ENCODE measurements at places on chromosomes 5 and 9.

DNA sequence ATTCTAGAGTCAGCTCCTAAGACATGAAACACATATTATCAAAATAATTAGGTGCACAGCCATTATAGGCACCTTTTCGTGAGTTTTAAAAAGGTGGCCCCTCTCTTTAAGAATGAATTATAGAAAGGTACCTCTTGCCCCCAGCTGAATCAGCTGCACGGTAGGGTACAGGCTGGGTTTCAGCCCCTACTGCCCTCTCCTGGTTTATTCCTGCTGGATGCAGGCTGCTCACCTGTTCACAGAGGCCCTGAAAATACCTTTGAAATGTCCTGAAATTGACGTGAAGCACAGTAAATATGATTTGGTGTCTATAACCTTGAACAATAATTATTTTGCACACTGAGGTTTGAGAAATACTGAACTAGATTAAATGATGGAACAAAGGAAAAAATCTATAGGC is 504.8 kb upstream of the SGCD start:
- no peak for DNase-seq

DNA sequence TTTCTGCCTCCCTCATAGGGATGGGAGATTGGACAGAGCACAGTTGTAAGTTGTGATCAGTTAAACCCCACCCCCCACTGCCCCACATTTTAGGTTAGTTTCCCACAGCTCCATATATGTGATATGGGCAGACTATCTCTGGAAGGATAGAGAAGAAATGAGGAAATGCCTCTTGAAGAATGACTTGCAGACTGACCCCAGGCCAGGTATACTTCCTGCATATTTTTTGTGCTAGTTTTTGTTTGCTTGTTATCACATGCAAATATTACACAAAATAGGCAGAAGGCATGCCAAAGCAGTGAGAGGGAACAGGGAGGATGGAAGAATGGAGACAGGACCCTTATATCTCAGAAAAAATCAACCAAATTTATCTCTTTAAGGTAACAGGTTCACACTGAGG is 10.1 kb upstream of the GLRX start:
- peak; percentile 61 for DNase-seq

GRCh38 chr5:120692325-120692724 is 228.2 kb downstream of the PRR16 start:
- no peak for DNase-seq

- DNase-seq = no peak
Observed at GRCh38 chr5:72860499-72860898, 44.0 kb downstream of the TNPO1 start.

GRCh38 chr9:103819936-103820335 is 274.2 kb upstream of the SMC2 start:
- DNase-seq = no peak

DNA sequence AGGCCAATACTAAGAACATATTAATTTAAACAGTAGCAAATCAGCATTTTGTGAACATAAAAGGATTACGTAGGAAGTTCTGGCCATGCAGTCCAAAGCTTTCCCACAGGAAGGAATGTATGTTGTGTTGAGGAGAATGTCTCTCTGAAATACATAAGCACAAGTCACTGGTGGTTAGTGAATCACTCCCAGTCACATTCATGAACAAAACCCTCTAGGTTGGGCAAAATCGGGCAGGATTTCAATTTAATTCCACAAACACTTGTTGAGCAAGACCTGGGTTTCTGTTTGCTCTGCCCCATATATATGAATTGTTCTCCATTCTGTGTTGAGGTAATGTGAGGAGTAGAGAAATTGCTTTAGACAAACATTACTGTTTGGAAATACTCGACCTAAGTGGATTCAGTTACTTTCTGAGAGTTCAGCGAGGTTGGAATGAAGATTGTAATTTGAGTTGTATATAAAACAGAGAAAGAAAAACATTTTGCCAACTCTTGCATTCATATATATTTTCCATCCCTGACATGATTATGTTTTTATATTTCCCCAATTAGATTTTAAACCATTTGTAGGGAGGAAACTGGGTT is 127.6 kb upstream of the RPS23 start:
- DNase-seq = peak; percentile 94

DNA sequence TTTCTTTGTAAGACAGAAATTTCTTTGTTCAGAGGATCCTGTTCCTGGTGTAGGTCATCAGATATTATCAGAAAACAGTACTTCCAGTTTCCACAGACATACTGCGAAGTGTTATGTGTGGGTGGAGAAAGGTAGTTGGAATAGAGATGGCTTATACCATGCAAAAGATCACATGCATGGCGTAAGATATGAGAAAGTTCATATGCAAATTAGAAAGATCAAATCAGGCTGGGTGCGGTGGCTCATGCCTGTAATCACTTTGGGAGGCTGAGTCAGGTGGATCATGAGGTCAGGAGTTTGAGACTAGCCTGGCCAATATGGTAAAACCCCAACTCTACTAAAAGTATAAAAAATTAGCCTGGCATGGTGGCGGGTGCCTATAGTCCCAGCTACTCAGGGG is 65.2 kb upstream of the GLIS3 start:
- no peak for DNase-seq

GRCh38 chr5:156036640-156037039 is 290.3 kb upstream of the SGCD start:
- no peak for DNase-seq

DNA sequence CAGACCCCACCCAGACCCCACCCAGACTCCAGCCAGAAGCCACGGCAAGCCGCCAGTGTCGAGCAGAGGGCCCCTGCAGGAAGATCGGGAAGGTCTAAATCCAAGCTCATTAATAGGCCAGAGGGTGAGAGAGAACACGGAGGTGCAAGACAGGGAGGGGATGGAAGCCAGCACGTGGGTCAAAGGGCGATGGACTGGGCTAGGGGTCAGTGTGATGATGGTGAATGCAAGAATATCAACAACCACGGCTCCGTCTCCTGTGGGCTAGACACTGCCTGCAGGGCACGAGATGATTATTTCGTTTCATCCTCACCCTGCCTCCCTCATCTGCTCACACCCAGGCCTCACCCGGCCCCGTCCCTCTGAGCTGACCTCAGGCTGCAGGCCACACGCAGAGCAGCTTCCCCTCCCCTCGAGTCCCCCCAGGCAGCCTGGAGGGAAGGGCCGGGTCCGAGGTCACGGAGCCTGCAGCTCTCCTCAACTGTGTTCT is 122.0 kb downstream of the COL23A1 start:
- no peak for DNase-seq

DNA sequence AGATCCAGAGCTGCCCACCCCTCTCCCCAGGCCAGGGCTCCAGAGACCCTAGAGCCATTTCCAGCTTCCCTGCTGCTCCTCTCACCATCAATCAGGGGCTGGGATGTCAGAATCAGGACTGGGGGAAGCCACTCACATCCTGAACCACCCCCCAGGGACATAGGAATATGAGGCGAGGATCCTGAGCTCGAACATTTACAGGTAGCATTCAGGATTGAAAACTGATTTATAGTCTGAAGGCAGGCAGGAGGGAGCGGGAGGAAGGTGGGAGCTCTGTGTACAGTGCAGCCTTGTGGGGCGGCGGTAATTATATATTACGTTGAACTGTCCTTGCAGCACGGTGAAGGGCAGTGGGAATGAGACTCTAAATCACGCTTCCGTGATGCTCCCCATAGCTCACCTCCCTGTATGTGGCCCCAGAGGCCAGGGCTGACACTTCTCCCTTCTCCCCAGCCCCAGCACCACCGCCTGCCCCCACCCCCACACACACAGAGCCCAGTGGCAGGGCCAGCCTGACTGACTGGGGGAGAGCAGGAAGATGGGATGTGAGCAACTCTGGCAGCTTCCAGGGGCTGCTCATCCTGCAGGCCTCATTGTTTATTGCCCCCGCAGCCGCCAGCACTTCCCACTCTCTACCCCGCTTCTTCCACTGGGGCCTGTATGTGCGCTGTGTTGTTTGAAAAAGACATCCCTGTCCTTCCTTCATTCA is 76.0 kb upstream of the HSPA9 start:
- no peak for DNase-seq

DNA sequence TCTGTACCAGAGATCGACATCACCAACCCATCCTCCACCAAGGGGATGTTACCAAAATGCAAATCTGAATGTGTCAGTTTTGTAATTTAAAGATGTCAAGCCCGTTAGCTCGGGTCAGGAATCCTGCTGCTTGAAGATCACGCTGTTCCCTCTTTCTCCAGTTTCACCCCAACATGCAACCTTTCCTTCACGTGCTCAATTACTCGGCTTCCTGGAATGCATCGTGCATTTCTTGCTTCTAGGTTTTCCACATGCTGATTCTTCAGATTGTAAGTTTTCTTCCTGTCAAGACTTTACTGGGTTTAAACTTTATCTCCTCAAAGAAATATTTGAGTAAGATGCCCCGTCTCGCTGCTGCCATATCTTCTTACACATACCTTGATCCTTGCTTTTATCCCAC is 209.5 kb upstream of the SNX2 start:
- no peak for DNase-seq

- no peak for DNase-seq
Observed at GRCh38 chr5:90293931-90294330, 115.6 kb downstream of the CETN3 start.

DNA sequence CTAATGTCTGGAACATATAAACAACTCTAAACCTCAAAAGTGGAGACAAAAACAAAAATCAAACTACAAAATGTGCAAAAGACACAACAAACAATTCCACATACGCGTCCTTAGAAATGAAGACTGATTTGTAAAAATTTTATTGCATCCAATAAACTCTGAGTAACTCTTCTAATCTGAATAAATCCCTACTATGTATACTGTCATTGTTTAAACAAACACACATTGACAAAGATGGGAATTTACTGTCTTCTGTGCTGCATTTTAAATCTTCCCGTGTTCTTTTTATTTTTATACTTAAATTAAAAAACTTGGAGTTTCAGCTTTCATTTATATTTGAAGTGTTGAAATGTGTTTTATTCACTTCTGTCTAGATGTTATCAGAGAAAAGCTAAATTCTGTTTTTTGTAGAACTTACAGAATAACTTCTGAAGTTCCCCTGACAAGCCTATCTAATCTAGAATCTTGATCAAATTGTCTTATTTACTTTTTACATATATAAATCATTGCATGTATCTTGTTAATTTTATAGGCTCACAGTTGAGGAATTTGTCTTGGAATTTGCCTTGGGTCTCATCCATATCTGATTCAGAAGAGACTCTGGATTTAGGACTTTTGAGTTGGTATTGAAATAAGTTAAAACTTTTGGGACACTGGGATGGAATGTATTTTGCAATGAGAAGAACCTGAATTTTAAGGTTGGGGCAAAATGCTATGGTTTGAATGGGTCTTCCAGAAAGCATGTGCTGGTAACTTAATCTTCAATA is 2064.4 kb upstream of the C9orf72 start:
- DNase-seq = no peak

DNA sequence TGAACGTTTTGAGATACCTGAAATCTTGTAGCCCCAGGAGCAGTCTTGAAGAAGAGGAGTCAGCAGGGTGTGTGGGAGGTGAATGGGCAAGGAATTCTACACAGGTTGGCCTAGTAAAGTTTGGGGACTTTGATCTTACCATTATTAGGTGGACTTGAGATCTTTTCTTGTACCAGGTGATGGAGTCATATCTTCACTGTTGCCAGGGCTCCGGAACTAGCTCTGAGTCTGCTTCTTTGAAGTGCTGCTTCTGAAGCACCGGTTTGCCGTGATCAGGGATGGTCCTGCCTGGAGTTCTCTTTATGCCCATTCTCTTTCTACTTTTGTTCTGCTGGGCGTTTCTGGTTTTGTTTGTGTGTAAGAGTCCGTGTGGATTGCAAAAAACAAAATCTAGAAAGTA is 27.4 kb downstream of the RCL1 start:
- DNase-seq = no peak

GRCh38 chr5:113263545-113263944 is 171.2 kb downstream of the TSSK1B start:
- DNase-seq = no peak

DNA sequence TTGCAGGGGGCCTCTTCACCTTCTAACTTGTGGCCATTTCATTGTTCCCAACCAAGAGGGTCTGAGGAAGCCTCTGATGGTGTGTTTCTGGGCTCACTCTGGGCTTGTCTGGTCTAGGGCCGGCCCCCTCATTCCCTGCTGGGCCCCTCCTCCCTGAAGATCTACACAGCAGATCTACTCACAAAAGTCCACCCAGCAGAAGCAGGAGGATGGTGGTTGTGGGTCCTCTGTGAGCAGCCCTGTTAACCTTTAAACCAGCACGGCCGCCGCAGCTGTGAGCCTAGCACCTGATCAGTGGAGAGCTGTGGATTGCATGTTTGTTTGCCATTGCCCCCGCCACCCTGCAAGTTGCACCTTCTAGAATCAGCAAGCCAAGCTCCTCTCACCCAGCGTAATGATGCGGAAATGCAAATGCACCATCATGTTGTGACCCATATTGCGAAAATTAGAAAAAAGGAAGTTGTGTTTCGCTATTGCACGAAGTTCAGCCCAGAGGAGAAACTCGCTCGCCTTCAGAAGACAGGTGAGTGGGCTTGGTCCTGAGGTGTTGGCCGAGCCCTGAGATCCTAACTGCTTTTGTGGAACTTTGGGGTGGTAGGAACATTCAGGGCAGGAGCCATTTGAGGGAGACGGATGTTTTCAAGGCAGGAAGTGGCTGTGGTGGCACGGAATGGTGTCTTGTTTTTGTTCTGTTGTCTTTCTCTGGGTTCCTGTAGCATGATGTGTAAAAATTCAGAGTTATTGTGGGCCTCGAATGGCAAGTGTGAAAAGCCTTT is 16.7 kb downstream of the FGD3 start:
- no peak for DNase-seq

GRCh38 chr5:157918811-157919742 is 60.1 kb upstream of the CLINT1 start:
- no peak for DNase-seq

DNA sequence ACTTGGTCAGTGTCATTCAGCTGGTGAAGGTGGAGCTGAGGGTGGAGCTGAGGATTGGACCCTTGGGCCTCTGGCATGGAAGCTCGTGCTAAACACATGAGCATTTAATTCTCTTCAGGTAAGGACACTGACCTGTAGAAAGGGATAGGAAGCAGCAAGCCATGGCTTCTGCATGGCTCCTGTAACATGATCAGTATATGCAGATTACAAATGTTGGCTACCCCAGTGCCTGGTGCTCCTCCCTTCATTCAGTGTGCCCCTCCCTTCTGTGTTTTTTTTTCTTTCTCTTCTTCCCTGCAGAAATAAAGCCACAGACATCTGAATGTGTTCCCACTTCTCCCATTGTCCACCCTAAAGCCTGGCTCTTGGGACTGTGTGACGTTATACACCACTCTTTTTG is 52.9 kb downstream of the ARHGAP26 start:
- DNase-seq = no peak

DNA sequence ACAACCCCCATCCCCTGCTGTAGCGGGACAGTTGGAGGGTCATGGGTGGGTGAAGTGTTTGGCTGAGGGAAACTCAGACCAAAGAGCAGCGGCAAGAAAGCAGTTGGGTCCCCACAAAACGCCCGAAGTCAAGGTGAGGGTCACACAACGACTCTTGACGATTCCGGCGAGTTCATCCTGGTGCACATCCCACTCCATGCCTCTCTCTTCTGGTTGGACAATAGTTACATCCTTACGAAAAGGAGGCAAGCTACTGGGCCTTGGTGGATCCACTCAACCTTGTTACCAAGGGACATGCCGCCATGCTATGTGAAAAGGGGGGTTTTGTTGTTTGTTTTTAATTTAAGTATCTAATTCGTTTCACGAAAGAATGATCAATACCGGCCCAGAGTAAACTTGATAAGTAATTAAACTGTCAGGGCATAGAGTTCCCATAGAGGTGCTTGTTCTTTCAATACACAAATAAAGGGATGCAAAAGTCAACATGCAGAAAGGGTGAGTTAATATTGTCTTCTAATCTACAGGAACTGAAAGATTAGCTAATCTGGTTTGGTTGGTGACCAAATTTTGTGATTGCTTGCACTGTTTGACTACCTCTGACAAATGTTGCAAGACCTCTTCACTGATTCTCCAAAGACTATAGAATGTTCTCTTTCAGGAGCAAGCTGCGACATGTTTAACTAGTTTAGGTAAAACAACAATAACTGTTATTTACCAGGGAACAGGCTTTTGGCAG is 732 bp upstream of the SMIM15 start:
- peak; percentile 43 for DNase-seq
